ENCODE measurements at places on chromosomes 2 and 18.

GRCh38 chr2:134573085-134573370, 145.8 kb downstream of the TMEM163 start:
- DNase-seq: no peak

DNA sequence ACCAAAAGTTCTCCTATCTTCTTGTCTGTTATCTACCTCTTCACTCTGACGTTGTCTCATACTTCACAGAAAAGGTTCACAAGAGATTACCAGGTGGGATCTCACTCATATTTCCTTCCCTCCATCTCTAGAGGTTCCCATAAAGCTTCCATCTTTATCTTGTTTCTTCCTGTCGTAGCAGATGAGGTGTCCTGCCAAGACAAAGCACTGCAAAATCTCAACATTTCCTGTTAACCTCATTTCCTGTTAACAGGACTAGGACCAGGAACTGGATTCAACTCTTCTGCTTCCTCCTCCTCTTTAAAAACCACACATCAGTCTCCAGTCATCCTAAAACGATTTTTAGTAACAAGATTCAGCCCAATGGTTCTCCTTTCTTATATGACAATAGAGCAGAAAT, 512.8 kb upstream of the NRP2 start:
- DNase-seq: no peak

DNA sequence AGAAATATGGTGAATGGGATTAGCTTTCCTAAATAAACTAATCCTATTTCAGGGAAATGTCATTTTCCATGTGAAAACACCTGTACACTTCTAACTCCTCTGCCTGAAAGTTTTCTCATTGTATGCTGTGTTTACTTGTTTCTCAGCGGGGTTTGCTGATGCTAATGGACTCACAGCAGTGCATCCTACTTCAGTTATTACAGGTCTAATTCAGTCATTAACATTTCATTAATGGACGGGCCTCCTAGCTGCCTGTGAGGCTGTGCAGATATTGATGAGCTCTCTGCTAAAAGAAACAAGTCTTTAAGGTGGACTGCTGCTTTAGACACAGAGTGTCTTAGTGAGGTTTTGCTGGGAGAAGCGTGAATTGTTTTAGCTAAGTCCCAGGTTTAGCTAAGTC, 1342.0 kb upstream of the ZEB2 start:
- DNase-seq: no peak

DNA sequence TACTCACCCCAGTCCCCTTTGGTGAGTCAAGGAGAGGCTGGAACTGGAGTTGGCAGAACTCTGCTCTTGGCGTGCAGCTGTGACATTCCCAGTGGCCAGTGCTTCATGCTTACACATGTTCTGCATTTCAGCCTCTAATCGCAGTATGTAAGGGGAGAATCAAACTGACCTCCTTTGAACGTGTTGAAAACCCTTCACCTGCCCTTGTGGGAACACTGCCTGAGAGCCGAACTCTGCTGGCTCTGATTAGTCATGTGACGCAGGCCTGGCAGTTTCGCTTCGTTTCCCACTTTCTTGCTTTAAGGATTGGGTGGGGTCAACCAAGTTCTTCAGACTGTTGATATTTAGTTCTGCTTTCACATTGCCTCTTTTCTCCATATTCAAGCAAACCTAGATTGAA, 173.8 kb upstream of the BCL2L11 start:
- no peak for DNase-seq

DNA sequence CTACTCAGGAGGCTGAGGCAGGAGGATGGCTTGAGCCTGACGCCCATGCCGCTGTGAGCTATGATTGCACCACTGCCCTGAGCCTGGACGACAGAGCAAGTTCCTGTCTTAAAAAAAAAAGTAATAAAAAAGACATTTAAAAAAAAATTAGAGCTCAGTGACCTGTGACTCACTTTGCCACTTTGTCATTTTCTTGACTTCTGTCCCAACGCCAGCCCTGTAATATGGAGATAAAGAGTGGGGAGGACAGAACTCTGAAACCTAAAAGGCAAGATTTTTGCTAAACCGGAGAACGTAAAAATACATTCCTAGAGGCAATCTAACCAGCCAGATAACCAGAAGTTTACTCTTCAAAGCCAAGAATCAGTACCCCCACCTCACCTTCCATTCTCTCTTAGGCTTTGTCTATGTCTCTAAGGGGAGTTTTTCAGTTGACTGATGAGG, 49.0 kb downstream of the PRKRA start:
- DNase-seq: no peak

DNA sequence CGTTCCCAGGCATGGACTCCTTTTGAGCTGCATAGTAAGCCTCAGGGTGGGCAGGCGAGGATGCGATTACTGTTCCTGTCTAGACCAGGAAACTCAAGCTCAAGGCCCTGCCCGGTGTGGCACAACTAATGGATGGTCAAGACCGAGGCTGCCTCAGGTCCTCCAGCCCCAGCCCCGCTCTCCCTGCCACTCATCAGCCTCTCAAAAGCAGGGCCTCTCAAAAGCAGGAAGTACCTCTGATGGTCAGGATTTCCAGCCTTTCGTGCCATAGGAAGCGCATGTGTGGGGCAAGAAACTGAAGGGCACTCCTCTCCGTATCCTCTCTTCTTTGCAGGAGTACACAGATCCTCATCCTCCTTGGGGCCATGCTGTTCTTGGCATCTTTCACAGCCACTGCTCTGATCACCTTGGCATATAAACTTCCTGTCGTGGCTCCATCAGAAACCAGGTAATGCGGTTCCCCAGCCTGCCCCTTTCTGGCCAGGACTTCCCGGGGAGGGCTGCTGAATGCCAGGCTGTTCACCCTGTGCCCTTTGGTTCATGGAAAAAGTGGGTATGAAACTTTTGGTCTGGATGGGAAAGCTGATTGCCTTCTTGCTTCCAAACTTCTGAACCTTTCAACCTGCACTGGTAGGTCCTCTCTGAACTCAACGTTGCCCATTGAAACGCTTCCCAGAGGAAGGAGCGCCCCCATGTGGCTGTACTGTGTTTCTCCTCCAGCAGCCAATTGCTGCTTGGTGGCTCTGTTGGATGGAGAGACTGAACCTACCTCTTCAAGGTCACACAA, 82.8 kb upstream of the SEC11C start:
- DNase-seq: peak; percentile 81

DNA sequence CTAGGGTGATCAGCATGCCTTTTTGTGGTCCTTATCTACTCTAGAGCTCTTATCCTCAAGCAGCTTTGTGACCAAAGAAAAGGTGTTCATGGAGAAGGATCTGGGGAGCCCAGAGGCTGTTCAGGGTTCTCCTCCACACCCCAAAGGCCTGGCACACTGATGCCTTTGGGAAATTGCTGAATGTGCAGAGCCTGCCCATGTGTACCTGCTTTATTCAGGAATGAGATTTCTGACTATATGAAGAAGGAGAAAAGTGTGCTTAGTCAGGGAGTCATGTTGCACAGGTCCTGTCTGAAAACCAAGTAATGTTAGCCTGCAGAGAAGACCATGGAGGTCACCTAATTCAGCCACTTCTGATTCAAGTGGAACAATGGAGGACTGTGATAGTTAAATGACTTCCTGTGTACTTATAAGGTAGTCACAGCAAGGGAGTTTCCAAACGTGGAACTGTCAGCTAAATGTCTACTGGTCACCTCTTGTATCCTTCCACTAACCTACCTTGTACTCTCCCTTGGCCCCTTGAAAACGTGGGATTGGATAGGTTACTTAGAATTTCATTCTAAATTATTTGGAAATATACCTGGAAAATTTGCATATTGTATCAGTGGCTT, 81.3 kb downstream of the LIMS1 start:
- DNase-seq: no peak

GRCh38 chr18:61335684-61336555, 2.7 kb downstream of the CDH20 start:
- no peak for DNase-seq
